Neural progenitor cell (in vitro differentiated cells): ENCODE measurements at places on chromosomes 6 and 20. TPM values are rescaled to one million over a fixed set of nuclear protein-coding genes. Genes with fewer than 3 reads are reported as not detected.

Gene IL17F
- not detected in 2 replicates for total RNA-seq

Gene HACE1
- 37.0 and 53.3 TPM in 2 replicates for total RNA-seq

DNA sequence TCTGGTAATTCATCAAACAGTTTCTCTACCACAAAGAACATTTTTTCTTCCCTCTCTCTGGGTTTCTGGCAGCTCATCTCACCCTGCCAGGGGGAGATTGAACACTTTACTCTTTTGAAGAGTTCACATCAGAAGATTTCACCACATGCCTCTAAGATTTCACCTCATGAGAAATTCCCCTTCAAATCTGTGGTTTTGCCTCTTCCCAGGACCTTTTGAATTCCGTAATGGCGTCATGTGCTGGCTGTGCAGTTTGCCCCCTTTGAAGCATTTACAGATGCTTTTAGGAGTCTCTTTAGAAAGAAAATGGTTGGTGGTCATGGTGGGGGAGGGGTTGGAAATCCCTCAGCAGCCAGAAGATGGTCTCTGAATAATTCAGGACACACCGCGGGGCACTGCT, 486.1 kb downstream of the QKI start:
- H3K4me1 ChIP-seq, result peaks cover 11% of the 10 kb centered on the region
- no peaks in the 10 kb centered on the region for H3K27me3 ChIP-seq
- no peak overlapping the region for H3K27ac ChIP-seq
- no peaks in the 10 kb centered on the region for H3K36me3 ChIP-seq
- no peak for DNase-seq
- no peak overlapping the region for H3K4me3 ChIP-seq

DNA sequence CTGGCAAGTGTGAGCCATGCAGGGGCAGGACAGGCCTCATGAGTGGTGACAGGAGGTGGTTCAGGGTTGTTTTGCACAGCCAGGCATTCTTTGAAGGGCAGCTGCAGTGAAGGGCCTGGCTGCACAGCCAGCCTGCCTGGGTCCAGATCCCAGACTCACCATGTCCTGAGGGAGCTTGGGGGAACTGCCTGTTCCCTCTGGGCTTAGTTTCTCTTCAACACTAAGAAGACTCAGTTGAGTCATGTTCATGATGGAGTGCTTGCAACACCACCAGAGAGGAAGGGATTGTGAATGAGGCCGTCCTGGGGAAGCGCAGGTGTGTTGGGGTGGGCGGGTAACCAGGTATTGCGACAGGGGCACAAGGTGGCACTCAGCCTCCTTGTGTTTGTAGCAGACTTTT, 102.4 kb downstream of the CDH26 start:
- H3K4me3 ChIP-seq, result no peak overlapping the region
- no peaks in the 10 kb centered on the region for H3K27me3 ChIP-seq
- no peak for DNase-seq
- no peaks in the 10 kb centered on the region for H3K36me3 ChIP-seq

GRCh38 chr6:7215131-7215530, 97.9 kb downstream of the SSR1 start:
- no peaks in the 10 kb centered on the region for H3K27me3 ChIP-seq
- no peak overlapping the region for H3K4me3 ChIP-seq
- DNase-seq, result no peak
- no peak overlapping the region for H3K27ac ChIP-seq
- no peaks in the 10 kb centered on the region for H3K36me3 ChIP-seq

DNA sequence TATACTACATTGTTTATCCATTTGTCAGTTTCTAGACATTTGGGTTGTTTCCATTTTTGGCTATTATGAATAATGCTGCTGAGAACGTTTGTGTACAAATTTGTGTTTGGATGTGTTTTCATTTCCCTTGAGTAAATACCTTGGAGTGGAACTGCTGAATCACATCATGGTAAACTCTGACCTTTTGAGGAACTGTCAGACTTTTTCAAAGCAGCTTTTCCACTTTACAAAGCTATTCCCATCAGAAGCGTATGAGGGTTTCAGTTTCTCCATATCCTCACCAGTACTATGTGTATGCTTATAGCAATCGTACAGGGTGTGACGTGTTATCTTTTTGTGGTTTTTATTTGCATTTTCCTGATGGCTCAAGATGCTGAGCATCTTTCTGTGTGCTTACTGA, 103.7 kb downstream of the MYO6 start:
- H3K36me3 ChIP-seq, result peaks cover 9% of the 10 kb centered on the region
- H3K4me3 ChIP-seq, result no peak overlapping the region
- H3K27me3 ChIP-seq, result no peaks in the 10 kb centered on the region
- no peaks in the 10 kb centered on the region for H3K4me1 ChIP-seq
- no peak overlapping the region for H3K27ac ChIP-seq
- DNase-seq, result no peak
